Stimulated activated CD8-positive, alpha-beta memory T cell treated with anti-CD3 and anti-CD28 coated beads, Interleukin-12 subunit alpha, Interleukin-12 subunit beta, amount 100 ng/mL, for 1 hour (primary cell): ENCODE measurements at places on chromosomes 7 and 10.

- no peak for DNase-seq
Observed at GRCh38 chr7:25356534-25357151, 128.4 kb upstream of the NPVF start.

DNA sequence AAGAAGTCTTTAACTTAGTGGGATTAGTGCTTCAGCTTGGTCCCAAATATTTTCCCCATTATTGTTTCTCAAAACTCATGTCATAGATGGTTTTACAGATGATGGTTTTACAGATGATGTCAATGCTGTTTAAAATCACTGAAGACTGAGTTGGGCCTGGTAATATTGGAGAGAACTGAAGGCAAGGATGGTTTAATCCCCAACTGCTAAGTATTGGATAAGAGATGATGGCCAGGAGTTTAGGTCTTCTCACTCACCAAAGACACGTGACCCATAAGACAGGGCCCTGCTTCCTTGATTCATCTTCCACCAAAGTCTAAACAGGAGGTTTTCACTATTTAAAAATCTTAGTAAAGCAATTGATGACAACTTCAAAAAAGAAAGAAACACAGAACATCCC, 56.3 kb downstream of the VWA2 start:
- DNase-seq: no peak

GRCh38 chr7:135831455-135832195, 83.0 kb upstream of the FAM180A start:
- no peak for DNase-seq

- DNase-seq: no peak
Observed at GRCh38 chr10:43119416-43120115, 18.7 kb upstream of the CSGALNACT2 start.

- no peak for DNase-seq
Observed at GRCh38 chr7:4030346-4030950, 651.6 kb upstream of the FOXK1 start.

- no peak for DNase-seq
Observed at GRCh38 chr7:123643495-123644441, 11.9 kb upstream of the LMOD2 start.

DNA sequence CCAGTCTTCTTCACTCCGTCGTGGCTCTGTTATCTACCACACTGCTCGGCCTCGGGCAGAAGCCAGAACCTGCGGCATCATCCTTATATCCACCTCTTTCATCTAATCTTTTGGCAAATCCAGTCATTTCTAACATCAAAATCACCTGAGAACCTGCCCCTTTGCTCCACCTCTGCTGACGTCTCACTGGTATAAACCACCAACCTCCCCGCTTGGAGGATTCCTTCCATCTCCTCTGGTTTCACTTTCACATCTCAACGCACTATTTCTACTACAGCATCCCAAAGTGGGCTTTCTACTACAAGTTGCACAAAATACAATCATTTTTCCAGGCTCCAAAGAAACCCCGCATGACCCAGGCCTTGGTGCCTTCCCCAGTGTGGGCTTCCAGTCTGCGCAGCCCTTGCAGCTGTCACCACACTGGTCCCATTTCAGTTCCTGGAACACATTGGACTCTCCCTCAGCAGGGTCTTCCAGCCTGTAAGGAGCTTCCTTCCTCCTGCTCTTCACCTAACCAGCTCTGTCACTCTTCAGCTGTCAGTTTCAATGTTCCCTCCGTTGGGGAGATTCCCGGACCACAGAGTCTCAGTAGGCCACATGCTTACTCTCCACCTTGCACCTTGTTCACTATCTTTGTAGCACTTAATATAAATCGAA, 85.0 kb downstream of the PRKCQ start:
- no peak for DNase-seq

DNA sequence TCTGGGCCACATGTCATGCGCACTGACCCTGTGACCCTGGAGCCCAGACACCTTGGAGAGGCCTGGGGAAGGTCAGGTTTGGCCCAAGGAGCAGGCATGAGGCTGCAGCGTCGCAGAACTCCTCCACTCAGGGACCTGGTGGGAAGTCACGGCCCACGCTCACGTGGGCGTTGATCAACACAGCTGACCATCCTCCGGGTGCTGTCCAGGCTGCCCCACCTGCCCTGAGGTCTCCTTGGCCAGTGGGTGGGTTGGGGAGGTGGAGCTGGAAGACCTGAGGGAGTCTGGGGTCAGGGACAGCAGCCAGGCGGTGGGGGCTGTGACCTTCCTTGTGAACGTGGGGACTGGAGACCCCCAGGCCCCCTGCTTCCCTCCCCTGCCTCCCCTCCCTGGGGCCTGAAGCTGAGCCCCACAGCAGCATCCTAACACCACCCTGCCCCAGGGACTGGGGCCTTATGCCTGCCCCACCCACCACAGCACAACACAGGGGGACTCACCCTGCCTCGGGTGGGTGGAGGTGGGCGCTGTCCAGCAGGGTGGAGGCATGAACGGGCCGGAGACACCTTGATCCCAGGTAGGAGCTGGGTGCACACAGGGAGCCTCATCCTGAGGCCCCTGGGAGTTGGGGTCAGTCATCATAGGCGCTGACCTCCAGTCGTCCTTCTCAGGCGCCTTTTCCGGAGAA, 44.0 kb upstream of the ADGRA1 start:
- no peak for DNase-seq

- DNase-seq: no peak
Observed at GRCh38 chr7:69208848-69209247, 389.4 kb upstream of the AUTS2 start.

DNA sequence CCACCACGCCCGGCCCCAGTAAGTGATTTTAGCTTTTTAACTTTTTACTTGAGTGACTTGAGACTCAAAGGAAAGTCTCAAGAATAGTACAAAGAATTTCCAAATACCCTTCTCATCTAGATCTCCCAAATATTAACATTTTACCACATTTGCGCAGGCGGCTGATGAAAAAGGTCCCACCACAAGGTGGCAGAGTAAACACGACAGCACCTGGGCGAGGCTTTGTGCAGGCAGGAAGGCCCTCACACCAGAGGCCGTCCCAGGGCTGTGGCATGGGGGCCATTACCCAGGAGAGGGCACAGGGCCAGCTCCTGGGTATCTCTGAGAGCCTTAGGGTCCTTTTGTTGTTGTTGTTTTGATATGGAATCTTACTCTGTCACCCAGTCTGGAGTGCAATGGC, 50.0 kb upstream of the WIPI2 start:
- no peak for DNase-seq

GRCh38 chr10:81814842-81815241, 60.2 kb upstream of the NRG3 start:
- no peak for DNase-seq

GRCh38 chr10:6918305-6918704, 338.2 kb upstream of the PRKCQ start:
- peak; percentile 57 for DNase-seq
